ENCODE measurements at places on chromosomes 13 and 19.

- no peak for DNase-seq
Measured at GRCh38 chr13:98576200-98576945, 534 bp downstream of the STK24 start.

GRCh38 chr19:16325641-16326400 is 1.2 kb downstream of the KLF2 start:
- no peak for DNase-seq

- DNase-seq = no peak
Measured at GRCh38 chr19:48618278-48618915, 581 bp downstream of the RPL18 start.

DNA sequence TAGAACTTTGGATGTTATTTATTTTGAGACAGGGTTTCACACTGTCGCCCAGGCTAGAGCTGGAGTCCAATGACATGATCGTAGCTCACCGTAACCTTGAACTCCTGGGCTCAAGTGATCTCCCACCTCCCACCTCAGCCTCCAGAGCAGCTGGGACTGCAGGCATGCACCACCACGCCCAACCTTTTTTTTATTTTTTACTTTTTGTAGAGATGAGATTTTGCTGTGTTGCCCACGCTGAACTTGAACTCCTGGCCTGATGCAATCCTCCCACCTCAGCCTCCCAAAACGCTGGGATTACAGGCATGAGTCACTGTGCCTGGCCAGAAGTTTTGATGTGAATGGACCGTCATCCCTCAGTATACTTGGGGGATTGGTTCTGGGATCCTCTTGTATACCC is 13.7 kb downstream of the ANKRD27 start:
- DNase-seq = no peak

- DNase-seq = no peak
Measured at GRCh38 chr13:20356444-20356843, 124.3 kb upstream of the GJB6 start.

- DNase-seq = no peak
Measured at GRCh38 chr13:36341718-36342117, 4.5 kb downstream of the SPART start.

DNA sequence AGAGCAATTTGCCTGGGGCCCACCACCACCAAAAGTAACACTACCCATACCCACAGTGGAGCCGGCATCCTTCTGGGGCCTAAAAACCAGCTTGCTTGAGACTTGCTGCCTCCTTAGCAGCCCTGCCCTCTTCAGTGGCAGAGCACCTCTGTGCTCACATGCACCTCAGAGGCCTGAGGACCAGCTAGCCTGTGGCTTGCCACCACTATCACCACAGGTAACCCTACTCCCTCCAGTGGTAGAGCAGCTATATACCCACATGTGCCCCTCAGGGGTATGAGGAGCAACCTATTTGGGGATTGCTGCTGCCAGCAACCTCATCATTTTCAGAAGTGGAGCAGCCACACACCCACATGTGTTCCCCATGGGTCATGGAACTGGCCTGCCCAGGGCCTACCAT is 111.4 kb upstream of the SPRY2 start:
- DNase-seq = no peak

- DNase-seq = no peak
Measured at GRCh38 chr19:17184371-17184841, 30.8 kb upstream of the USE1 start.
